ENCODE measurements at places on chromosomes 7 and 10. TPM values are rescaled to one million over a fixed set of nuclear protein-coding genes. Genes with fewer than 3 reads are reported as not detected.

- no peak for DNase-seq
Observed at GRCh38 chr7:22588351-22588750, 88.4 kb upstream of the STEAP1B start.

DNA sequence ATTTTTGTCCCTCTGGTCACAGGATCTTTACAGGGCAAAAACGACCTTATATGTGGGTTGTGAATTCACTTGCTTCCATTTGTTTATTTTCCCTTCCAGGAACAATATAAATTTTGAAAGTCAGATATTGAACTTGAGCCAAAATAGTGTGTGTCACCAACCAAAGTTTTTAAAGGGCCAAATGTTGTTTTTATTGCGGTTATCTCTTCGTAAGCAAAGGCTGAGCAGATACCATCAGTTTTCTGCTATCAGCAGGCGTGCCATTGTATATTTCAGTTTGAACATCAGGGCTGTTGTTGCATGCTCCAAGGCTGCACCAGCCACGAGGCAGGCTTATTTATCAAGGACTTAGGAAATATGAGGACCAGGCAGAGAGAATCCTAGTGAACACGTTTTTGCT lies 160.3 kb downstream of the PAXIP1 start:
- no peak for DNase-seq

Gene KIF11
- 59.1 TPM for total RNA-seq

- DNase-seq = no peak
Observed at GRCh38 chr10:132861884-132862461, 76.0 kb upstream of the NKX6-2 start.

DNA sequence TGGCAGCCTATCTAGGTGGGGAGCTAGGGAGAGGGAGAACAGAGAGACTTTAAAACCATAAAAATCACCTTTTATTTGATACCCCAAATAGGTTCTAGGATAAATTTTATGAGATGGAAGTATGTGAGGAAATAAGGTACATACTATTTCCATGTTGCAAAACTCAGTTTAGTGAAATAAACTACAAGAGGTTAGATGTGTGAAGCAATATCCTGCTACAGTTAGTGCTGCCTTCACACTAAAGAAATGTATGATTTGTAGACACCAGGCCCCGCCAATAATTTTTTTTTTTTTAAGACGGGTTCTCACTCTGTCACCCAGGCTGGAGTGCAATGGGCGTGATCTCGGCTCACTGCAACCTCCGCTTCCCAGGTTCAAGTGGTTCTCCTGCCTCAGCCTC lies 34.4 kb upstream of the RSBN1L start:
- no peak for DNase-seq

DNA sequence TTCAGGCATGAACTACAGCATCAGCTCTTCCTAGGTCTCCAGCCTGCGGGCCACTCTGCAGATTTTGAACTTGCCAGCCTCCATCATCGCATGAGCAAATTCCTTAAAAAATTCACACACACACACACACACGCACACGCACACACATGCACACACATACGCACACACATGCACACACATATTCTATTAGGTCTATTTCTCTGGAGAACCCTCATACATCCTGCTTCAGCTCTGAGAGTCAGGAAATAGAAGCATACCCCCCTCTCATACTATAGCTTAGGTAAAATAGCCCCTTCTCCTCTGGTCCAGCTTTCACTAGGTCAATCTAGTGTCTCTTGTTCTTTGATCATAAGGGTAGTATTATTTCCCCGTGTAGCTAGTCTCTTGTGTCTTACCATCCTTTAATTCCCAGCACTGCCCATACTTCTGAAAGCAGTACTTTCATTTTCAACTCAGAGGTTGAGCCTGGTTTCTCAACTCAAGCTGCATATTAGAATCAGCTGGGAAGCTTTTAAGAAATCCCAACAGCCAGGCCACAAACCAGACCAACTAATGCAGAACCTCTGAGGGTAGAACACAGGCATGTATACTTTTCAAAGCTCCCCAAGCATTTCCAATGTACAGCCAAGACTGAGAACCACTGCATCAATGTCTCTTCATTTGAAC lies 30.9 kb upstream of the ITGB8 start:
- no peak for DNase-seq

DNA sequence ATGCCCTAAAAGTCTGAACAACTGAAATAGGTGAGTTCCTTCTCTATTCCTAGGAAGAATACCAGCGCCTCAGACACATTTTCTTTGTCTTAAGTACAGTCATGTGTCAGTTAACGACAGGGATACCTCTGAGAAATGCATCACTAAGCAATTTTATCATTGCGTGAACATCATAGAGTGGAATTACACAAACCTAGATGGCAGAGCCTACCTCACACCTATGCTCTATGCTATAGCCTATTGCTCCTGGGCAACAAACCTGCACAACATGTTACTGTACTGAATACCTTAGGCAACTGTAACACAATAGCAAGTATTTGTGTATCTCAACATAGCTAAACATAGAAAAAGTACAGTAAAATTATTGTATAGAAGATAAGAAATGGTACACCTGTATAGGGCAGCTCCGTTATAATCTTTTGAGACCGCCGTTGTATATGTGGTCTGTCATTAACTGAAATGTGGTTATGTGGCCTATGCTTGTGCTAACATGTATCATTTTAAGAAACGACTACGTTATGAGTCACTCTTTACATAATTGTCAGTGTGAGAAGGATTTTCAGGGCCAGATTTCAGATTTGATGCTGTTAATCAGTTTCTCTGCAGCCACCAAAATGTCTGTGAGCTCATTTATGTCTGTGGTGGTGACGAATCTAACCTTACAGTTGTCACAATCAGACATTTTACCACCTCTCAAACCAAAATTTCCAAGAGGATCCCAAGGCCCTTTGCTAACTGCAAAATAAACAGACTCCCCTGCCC lies 66.1 kb upstream of the STK17A start:
- DNase-seq = peak; percentile 12

Gene PARD3
- total RNA-seq = 2.2 TPM

Gene CCZ1B
- total RNA-seq = 42.4 TPM

DNA sequence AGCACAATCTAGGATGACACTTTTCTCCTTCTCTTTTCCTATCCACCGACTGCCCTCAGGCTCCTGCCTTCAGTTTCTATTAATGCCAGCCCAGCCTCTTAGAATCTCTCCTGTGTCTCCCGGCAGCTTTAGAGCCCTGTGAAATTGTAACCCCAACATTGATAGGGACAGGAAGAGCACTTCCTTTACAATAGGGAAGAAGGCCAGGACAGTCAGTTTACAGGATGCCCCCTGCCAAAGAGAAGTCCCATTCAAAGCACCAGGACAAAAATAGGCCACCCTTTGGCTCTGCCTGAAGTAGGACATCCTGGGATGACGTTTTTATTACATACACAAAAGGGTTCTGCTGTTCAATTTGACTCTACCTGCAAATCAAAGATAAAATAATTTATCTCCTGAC lies 64.7 kb upstream of the ANK3 start:
- DNase-seq = no peak

DNA sequence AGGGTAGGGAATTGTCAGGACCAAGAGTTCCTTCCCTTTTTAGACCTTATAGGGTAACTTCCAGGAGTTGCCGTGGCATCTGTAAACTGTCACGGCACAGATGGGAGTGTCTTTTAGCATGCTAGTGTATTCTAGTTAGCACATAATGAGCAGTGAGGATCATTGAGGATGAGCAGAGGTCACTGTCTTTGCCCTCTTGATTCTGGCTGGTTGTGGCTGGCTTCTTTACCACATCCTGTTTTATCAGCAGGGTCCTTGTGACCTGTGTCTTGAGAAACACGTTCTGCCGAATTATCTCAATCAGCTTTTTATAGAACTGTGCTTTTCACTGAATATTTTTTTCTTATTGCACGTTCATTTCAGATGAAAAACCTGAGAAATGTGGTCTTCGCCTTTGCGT lies 41.5 kb downstream of the MINPP1 start:
- DNase-seq = peak; percentile 9

Gene TEX47
- not detected for total RNA-seq

DNA sequence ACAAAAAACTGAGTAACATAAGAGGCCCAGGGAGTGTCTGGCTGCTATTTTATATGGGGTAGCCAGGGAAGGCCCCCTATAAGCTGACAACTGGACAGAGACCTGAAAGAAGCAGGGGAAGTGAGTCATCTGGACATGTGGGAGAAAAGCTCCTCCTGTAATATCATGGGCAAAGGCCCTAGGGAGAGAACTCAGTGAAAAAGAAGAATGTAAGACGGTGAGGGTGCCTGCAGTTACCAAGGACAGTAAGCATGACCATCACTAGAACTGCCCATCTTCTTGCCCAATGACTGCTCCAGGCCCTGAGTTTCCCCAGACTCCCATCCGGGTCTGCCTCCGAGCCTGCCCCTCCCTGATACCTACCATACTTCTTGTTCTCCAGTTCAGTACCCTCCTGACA lies 2.3 kb downstream of the ELMO1 start:
- DNase-seq = no peak

Gene HHEX
- total RNA-seq = not detected

DNA sequence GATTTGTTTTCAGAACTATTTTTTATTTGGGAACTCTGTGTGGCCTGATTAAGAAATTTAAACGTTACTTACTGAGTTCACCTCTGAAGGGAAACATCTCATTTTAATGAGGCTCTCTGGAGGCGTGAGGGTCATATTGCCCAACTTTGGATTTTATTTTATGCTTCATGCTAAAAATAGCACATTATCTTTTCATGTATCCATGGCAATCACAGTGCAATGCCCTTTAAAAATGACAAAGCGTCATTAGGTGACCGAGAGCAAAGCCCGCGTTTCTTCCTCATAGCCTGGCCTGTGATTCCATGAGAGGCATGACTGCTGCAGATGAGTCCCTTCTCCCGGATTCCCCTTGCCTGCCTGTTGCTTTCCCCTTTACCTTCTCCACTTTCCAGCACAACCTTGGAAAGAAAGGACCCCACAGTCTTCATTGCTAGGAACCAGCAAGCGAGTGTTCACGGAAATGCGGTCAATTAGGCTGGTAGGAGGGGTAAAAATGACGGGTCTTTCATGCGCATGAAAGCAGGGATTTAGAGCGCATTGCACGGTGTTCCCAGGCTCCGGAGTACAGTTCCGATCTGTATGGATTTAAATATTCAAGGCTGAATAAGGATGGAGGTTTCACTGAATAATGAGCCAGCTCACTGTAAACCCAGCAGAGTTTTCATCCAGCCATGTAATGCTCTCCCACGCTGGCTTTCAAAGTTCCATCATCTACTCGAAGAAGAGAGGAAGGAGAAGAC lies 98.2 kb upstream of the PITRM1 start:
- DNase-seq = no peak

DNA sequence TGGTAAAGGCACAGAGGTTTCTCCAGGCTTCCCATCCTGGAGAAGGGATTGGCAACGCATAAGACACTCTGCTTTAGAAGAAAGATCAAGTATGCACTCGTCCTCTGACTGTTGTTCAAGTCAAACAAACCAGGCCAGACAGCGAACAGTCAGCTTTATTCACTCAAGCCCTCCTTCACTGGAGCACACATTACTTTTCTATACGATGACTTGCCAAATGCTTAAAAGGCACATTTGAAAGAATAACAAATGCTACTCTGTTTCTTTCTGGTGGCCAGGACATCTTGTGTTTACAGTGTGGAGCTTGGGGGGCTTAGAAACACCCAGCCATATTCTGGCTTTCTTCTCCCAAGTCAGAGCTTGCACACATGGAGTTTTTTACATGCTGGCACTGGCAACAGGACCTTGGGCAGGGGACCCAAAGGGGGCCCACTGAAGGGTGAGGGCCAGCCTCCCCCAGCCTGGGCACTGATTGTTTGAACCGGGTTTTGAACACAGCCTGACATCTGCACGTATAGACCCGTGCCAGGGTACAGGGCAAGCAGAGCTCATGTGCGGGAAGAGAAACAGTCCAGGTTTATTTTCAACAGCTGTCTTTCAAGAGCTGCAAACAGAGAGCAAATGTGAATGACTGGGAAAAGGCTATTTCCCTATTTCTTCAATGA lies 33.3 kb upstream of the FGFR2 start:
- DNase-seq = no peak

GRCh38 chr10:74836877-74837276 lies 10.5 kb downstream of the KAT6B start:
- DNase-seq = no peak

Gene MYO1G
- 376 TPM for total RNA-seq

DNA sequence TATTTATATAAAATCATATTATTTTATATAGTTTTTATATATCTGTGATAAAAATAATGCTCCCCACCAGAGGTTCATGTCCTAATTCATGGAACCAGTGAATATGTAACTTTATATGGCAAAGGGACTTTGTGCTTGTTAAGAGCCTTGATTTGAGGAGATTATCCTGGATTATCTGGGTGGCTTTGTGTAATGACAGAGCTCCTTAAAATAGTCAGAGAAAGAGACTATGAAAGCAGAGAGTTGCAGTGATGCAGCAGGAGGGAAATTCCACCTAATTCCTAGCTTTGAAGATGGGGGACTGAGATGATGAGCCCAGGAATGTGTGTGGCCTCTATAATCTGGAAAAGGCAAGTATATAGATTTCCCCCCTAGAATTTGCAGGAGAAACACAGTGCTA lies 1034.2 kb upstream of the C7orf33 start:
- no peak for DNase-seq

DNA sequence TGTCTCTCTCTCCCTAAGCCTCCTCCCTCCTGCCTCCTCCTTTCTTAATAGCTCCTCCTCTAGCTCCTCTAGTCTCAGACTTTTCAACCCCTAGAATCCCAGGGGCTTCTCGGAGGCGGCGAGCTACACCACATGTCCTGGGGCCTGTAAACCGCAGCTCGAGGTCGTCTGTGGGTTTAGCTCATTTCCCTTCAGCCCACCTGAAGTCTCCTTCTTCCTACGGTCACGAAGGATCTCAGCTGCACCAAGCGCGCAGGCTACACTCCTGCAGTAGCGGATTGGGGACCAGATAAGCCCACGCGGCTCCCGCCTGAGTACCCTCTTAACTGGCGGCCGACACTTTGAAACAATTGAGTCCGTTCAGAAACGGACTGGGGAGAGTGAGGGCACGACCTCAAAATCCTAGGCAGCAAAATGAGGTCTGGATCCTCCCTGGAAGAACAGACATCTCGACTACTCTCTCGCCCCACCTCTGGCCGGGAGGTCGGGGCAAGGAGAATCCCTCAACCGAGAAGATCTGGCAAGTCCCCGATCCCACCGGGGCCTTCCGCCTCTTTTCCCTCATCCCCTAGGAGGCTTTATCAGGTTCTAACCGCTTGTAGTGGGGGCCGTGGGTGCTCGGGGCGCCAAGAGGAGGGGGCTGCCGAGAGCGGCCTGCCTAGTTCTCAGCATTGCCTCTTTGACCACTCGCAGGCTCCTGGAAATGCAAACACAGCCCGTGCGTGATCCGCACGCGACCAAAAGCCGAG lies 1.3 kb upstream of the SORCS3 start:
- peak; percentile 8 for DNase-seq

DNA sequence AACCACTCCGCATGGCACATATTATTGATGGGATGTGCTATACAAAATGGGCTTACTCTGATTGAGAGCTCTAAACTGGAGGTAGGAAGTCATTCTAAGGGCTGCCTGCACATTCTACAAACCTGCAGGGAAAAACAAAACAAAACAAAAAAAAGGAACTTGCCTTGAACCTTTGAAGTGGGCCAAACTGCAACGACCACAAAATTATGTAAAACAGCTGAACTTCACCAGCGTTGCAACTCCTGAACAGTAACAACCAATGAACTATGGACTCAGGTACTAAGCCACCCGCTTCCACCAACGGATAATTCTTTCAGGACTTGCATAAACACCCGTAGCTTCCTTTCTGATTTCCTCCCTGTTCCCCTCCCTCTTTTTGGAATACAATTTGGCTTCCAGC lies 80.4 kb downstream of the ZNF248 start:
- no peak for DNase-seq

Gene POT1
- 51.3 TPM for total RNA-seq

- no peak for DNase-seq
Observed at GRCh38 chr10:17101910-17102266, 27.7 kb downstream of the CUBN start.
